ENCODE measurements at places on chromosomes 5 and 9.
A peak's percentile ranks its signal among the peaks of the same experiment; 100 is the strongest.

GRCh38 chr9:115305543-115305942 lies 187.6 kb upstream of the TNC start:
- no peak for DNase-seq

DNA sequence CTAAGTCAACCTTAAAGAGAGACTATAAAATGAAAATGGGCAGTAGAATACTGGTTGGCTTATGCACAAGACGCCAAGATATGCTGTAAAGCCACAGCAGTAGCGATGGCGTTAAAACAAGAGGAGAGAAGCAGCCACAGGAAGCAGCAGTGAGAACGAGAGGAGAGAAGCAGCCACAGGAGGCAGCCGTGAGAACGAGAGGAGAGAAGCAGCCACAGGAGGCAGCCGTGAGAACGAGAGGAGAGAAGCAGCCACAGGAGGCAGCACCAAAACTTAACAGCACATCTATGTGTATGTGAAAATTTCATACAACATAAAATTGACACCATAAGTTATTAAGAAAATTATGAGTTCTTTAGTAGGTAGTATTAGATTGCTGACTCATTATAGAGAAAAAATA lies 2318.6 kb upstream of the ACO1 start:
- DNase-seq, result no peak

- no peak for DNase-seq
Observed at GRCh38 chr5:131749138-131749537, 47.7 kb downstream of the FNIP1 start.

DNA sequence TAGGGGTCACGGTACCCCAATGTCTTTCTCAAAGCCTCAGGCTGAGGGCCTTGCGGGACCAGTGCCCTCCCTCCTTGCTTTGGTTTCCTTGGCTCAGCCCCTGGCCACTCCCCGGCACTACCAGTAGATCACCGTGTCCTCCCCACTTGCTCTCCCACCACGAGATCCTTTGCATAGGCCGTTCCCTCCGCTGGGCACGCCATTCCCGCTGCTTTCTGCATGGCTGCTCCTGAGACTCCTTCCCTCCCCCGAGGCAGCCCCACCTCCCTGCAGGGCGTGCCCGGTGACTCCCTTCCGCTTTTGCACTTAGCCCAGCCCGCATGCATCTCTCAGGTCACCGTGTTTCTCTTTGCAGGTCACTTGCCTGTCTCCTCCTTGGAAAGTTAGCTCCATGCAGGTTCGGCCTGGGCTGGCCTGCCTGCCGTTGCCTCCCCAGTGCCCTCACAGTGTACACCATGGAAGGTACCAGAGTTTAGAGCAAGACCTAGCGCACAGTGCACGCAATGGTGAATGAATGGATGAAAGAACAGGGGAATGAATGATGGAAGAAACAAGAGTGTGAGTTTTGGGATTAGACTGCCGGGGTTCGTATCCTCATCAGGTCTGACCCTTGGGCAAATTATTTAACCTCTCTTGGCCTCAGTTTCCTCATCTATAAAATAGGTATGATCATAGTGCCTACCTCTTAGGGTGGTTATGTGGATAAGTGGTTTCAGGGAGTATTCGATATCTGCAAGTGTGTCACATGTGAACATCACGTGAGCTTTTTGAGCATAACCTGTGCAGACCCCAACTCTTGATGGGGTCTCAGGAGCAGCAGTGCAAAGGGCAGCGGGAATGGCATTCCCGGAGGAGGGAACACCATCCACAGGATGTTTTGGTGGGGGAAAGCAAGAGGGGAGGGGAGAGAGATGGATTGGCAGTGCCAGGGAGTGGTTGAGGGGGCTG lies 214.3 kb downstream of the C9orf50 start:
- DNase-seq, result peak; percentile 24

- DNase-seq, result no peak
Observed at GRCh38 chr9:114283551-114284111, 39.3 kb upstream of the ORM1 start.

DNA sequence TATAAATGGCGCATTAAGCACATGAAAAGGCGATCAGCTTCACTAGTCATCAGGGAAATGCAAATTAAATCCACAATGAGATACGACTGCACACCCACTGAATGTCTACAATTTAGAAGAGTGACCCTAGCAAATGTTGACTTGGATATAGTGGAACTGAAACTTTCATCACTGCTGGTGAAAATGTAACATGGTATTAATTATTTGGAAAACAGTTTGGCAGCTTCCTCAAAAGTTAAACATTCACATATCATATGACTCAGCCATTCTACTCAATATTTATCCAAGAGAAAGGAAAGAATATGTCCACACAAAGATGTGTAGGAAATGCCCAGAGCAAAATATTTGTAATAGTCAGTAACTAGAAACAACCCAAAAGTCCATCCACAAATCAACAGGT lies 146.5 kb downstream of the LPAR1 start:
- no peak for DNase-seq

- no peak for DNase-seq
Observed at GRCh38 chr5:41559184-41559583, 48.8 kb upstream of the PLCXD3 start.
